DMS79 (cell line): ENCODE measurements at places on chromosomes 6 and 20.

DNA sequence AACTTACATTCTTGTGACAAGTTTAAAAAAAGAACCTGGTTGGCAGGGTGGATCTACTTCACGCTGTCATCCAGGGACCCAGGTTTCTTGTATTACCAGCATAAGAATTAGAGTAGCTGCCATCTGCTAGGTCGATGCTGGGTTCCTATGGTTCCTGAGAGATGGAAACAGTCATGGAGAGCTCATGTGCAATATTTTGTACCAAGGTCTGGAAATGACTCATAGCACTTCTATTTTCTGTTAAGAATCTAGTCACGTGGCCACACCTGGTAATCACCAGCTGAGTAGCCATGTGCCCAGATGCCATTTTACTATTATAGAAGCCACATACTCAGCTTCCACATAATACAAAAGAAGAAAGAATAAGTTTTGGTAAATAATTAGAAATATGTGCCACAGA is 171.3 kb downstream of the CD83 start:
- no peak for DNase-seq

DNA sequence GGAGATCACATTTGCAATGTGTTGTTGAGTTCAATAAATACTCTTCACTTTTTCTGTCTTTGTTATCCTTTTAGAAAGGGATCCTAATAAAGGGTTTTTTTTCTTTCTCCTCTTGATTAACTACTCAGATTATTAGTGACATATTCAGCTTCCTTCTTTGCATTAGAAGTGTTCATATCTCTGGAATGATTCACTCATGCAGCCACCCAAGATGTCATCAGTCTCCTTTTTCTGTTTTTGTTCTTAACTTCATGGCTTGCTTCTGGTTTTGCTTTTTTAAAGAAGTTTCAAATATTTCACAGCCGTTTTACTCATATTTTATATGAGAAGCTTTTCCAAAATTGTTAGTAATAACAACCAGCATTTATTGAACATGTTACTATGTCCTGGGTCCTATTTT is 187.6 kb downstream of the TMEM242 start:
- DNase-seq = no peak

DNA sequence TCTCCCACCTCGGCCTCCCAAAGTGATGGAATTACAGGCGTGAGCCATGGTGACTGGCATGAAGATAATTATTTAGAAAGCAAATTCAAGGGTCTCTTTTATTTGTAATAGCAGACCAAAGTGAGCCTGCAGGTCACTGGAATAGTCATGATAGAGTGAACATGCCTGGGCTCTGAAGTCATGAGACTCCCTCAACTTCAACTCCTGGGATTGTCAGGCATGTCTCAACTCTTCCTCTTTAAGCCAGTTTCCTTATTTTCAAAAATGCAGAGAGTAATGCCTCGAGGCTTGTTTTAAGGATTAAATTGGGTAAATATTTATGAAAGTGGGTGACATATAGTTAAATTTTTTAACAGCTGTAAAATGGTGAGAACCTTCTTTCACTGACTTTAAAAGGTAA is 22.7 kb upstream of the HECA start:
- DNase-seq = no peak

DNA sequence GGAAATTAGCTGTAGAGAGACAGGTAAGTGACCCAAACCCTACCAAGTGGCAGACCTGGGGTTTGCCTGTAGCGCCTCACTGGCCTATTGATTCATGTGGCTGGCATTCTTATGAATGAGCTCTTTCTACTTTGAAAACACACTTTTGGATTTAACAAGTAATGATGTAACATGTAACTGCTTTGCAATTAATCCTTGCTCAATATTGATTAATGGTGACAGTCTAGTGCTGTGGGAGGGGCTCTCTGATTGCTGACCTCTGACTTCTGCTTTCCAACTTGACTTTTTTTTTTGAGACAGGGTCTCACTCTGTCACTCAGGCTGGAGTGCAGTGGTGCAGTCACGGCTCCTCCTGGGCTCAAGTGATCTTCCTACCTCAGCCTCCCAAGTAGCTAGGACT is 82.7 kb downstream of the TIAM2 start:
- no peak for DNase-seq

DNA sequence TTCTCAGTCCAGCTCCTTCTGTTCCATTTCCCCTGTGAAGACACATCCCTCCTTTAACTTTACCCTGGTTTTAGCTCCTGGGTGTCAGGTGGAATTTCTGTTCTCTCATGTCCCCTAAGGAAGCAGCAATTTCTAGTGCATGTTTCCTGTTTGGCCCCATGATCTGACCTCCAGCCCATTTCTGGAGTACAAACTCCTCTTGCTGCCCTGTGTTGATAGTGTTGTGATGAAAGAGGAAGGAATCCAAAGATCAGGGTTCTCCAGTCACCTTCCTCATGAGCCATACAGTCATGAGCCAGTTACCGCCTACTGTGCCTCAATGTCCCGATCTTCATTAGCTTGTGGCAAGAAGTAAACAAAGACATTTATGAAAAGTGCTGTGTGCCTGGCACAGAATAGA is 97.4 kb downstream of the PHACTR1 start:
- no peak for DNase-seq

DNA sequence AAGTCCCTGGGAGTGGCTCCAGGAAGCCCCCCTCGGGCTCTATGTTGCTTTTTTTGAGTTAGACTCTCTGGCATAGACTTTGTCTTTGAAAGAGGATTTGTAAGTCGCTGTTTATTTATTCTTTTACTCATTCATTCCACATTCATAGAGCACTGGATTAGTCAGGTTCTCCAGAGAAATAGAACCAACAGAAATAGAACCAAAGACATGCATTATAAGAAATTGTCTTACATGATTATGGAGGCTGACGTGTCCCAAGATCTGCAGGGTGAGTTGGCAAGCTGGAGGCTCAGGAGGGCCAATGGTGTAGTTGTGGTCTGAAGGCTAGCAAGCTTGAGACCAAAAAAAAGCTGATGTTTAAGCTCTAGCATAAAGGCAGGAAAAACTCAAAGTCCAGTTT is 98.3 kb upstream of the CHD6 start:
- DNase-seq = no peak

- no peak for DNase-seq
Observed at GRCh38 chr20:15288106-15288505, 950.7 kb upstream of the FLRT3 start.

- DNase-seq = no peak
Observed at GRCh38 chr6:11096109-11096508, 2.5 kb downstream of the SMIM13 start.

- no peak for DNase-seq
Observed at GRCh38 chr20:20692587-20692986, 19.9 kb downstream of the RALGAPA2 start.

- no peak for DNase-seq
Observed at GRCh38 chr6:41535766-41536165, 10.4 kb upstream of the FOXP4 start.

DNA sequence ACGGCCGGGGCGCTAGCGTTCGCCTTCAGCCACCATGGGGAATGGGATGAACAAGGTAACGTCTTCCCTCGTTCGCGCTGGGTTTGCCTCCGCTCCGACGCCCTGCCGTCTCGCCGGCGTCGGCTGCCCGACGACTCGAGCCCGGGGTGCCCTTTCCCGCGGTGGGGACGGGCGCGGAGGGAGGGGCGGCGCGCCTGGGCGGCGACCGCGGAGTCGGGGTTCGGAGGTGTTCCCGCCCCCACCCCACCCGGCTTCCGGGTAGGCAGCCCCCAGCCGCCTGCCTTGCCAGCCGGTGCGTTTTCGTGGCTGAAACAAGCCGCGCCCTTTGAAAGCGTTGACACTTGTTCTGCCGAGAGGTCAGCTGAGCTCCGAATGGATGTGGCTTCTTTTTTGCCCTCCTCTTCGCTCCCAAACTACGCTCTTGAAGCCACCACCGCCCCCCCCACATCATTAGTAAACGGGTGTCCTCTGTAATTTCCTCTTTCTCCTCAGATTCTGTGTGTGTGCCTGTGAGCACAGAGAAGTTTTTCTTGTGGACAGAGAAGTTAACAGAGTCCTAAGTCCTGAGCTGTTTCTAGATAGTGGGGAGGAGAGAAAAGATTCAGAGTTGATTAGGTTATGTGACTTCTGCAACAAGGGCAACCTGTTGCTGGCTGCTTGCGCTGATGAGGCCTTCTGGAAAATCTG is 362 bp downstream of the DUSP22 start:
- DNase-seq = no peak
